ENCODE measurements at places on chromosomes 7 and 10. TPM values are rescaled to one million over a fixed set of nuclear protein-coding genes. Genes with fewer than 3 reads are reported as not detected.

Gene UTF1
- total RNA-seq: not detected

Gene TMEM26
- not detected for total RNA-seq

DNA sequence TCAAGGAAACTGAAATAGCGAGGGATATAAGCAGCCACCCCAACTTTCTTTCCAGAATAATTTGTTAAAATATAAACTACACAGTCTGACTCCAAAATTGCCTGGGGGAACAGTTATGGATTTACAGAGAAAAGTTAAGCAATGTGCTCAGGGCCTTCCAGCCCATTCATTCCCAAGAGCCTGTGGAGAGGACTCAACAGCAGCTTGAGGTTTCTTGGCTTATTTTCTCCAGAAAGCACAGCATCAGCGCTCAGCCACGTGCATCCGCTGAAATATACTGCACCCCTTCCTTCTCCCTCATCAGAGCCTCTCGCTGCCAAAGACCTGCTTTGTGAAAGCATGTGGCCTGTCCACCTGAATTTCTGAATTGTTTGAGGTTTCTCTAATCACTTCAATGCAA is 375.2 kb upstream of the VWC2 start:
- DNase-seq: no peak

GRCh38 chr7:3497796-3498195 is 196.7 kb downstream of the SDK1 start:
- no peak for DNase-seq

DNA sequence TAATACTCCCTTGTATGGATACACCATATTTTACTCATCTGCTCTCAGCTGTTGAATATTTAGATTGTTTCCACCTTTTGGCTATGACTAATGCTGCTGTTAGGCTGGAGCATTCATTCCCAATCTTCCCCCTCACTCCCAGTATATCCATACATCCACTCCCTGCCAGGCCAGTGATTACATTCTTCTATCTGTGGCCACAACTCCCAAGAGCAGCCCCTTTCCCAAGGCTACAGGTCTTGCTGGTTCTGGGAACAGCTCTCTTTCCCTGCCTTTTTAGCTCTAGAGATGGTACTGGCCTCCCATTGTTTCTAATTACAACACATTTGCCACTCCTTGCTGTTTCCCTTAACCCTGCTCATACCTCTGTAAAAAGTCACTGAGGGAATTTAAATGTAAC is 28.2 kb downstream of the SFR1 start:
- DNase-seq: no peak

DNA sequence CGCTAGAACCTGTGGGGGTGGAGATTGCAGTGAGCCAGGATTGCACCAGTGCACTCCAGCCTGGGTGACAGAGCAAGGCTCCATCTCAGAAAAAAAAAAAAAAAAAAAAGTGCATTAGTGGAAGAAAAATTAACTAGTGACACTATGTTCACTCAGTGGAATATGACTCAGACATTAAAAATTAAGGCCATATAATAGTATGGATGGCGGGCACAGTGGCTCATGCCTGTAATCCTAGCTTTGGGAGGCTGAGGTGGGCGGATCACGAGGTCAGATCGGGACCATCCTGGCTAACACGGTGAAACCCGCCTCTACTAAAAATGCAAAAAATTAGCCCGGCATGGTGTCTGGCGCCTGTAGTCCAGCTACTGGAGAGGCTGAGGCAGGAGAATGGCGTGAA is 3.4 kb downstream of the PHYH start:
- no peak for DNase-seq

Gene HOXA3
- total RNA-seq: not detected

GRCh38 chr7:78714356-78714755 is 739.1 kb downstream of the MAGI2 start:
- DNase-seq: no peak

Gene FOXP2
- not detected for total RNA-seq

Gene ARHGEF35
- total RNA-seq: 5.3 TPM

GRCh38 chr10:42242135-42242805 is 396.1 kb downstream of the ZNF33B start:
- no peak for DNase-seq

Measured in CD8-positive, alpha-beta memory T cell (primary cell).